Activated CD4-positive, alpha-beta T cell treated with anti-CD3 and anti-CD28 coated beads for 1 hour (primary cell): ENCODE measurements at places on chromosomes 7 and 10.

DNA sequence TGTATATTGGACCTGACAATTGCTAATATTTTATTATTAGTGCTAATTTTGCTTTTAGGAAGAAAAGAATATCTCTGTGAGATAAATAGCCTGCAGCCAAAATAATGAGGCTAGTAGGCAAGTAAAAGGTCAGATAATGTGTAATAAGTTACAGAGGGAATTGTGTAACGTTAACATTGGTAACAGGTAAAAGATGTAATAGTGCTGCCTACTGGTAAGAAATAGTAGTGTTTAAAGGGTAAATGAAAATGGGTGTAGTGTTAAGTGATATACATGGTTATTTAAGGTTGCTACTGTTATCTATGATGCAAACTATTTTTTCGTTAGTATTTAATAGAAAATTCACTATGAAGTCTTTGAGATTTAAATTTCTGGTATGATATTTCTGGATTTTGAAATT is 9.2 kb upstream of the FOXP2 start:
- DNase-seq = no peak

GRCh38 chr7:116162254-116162653 is 48.1 kb upstream of the TES start:
- DNase-seq = no peak

DNA sequence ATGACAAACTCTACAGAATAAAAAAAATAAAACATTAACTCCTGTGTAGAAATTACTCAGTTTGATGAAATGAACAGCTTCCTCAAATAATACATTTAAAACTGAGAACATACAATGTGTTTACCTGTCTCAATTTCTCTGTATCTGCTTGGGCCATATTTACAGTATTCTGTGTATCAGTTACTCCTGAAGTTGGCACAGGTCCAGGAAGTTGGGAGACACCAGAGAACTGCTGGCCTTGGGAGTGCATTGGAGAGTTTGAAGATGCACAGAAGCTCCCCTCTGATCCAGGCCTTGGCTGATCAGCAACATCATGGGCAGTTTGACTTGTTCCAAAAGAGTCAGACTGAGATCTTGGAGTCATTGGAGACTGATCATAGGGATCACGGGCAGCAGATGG is 155.1 kb downstream of the GALNT11 start:
- no peak for DNase-seq

DNA sequence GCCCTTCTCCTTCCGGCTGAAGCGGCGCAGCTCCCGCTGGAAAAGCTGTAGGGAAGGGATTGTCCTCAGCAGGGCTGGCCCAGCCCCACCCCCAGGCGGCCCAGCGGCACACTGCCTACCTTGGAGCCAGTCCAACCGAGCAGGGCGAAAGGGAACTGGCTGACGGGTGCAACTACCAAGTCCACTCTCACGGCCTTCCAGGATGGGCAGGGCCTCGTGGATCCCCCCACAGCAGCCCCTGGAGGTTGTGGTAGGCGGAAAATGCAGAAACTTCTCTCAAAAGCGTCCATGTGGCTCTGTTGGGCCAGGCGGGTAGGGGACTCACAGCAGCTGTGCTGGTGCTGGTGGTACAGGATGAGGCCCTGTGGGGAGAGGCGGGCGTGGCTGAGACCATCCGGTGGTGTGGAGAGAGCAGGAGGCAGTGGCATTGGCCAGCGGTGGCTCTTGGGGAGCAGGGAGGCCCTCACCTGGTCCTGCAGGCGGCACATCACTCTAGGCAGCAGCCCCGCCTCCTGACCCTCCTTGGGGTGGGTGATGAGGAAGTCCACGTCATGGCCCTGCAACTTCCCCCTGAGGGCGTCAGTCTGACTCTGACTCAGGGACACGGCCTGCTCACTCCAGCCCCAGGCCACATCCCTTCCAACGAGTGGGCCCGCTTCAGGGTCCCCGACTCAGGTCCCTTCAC is 8.4 kb upstream of the PGAM2 start:
- DNase-seq = no peak

- no peak for DNase-seq
Observed at GRCh38 chr10:129964611-129965424, 744 bp upstream of the EBF3 start.

DNA sequence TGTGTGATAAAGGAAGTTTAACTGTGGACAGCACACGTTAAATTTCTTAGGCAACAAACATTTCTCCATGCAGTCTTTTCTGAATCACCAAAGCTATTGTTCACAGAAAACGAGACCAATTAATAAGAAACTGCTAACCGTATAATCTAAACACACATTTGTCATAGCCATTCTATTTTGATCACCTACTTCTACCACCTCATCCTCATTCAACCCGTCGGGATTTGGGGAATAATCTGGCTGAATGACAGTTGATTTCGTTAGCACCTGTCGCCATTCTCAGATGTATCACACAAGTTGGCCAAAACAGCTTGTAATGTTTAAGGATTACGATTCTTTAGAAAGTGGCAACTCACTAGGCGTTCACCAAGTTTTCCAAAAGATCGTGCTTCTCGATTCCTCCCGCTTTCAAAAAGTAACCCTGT is 1.2 kb downstream of the EZH2 start:
- DNase-seq = no peak

DNA sequence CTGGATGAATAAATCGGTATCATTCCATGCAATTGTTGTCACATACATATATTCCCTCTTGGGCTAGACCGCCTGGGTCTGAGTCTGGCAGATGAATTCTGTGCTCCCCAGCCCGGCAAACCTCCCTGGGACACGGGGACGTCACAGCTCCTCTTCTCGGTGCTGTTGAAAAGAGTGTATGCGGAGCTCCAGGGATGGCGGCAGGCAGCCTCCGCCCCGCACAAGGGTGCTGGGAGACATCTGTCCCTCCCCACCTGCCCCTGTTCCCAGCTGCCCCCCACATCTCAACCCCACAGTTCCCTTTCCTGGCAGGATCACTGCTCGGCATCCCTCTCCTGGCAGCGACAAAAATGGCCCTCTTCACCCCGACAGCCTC is 32.1 kb downstream of the PRKAG2 start:
- DNase-seq = no peak

DNA sequence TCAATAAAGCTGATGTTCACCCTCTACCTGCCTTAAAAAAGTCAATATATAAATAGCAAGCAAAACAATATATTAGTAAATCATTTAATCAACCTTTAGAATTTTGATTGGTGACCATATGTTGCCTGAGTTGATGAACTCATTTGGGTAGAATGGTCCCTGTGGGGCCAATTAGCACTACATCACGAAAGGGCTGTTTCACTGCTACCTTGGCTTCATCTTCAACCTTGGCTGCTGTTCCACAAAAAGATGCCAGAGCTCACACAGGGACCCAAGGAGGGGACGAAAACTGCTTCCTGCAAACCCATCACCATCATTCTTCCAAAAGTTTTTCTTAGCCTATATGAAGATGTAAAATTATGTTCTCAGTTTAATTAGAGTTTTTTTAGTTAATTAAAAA is 35.4 kb upstream of the HBP1 start:
- DNase-seq = no peak

- no peak for DNase-seq
Observed at GRCh38 chr10:128537834-128538330, 411.7 kb upstream of the MKI67 start.

- DNase-seq = no peak
Observed at GRCh38 chr10:64859911-64860310, 1338.7 kb downstream of the REEP3 start.

DNA sequence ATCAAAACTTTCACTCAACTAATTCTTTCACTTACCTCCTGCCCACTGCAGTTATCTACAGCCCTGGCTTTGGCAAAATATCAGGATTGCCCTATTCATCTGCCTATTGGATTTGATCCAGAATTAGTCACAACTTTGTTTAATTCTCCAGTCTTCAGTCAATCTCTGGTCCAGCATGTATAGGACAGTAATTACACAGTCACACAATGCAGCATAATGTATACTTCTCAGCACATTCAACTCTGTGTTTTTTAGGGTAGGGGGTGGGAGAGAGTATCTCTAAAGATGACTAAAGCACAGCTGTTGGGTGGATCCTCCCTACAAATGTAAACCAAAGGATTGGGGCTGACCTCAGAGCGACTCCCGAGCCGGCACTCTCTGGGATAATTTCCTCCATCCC is 17.7 kb upstream of the NRP1 start:
- no peak for DNase-seq

- DNase-seq = no peak
Observed at GRCh38 chr10:103854686-103855391, 537 bp downstream of the SH3PXD2A start.

GRCh38 chr10:27716521-27716920 is 29.1 kb downstream of the MKX start:
- no peak for DNase-seq

- no peak for DNase-seq
Observed at GRCh38 chr10:78948621-78949030, 120.1 kb upstream of the ZMIZ1 start.

DNA sequence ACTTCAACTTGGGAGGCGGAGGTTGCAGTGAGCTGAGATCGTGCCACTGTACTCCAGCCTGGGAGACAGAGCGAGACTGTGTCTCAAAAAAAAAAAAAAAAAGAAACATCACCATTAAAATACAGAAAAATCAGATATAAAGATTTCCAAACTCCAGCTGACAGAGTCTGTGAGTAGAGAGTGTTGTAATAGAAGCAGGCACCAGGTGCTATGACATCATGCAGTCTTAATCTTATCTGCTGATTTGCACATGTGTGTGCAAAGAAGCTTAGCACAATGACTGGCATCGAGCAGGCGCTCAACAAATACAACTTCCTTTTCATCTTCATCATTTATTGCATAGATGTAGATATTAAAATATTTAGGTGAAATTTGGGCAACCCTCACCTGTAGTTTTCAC is 92.2 kb downstream of the PRKCQ start:
- DNase-seq = no peak

DNA sequence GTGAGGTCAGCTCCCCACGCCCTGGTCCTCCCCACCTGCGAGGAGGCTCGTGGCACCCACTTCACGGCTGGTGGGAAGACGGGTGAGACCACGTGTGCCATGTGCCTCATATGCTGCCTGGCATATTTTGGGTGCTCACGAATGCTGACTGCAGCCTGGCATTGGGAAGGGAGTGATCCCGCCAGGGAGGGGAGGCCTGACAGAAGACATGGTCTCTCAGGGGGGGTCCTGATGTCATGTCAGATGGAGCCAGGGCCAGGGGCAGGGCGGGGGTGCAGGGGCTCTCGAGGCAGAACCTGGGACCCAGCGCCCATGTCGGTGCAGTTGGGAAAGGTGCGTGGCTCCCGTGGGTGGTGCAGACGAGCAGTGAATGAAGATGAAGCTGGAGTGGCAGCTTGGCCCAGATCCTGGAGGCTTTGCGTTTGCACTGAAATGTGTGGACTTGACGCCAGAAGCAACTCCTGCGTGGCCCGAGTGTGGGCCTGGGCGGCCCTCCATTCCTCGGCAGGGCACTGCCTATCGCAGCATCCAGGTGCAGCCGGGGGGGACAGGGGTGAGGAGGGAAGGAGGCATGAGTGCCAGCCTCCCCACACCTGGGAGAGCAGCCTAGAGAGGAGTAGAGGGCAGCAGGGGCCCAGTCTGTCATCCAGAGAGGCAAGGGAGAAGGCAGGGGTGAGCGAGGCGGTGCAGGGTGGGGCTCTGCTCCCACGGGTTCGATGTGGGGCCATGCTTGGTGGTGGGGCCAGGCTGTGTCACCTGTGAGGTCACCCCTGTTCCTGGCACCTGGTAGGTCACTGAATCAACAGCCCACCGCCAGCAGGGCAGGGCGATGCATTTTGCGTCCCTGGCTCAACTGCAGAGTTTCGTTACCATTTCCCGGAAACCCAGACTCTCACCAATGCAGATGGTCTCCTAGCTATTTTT is 385.6 kb downstream of the DNAJB6 start:
- DNase-seq = no peak

DNA sequence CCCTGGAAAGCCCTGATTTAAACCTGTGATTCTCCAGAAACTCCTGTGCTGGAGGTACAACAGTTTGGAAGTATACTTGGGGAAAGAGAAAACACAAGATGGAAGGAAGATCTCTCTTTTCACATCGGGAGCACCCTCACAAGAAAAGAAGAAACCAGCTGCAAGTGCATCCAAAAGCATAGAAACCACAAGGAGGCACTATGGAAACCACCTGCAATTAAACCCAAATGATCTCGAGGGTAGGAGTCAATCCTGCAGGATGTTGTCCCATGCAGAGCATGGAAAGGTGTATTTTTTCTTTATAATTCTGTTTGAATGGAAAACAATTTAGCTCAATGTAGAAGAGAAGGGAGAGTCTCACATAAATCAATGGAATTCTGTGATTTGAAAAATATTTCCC is 210.5 kb downstream of the TWIST1 start:
- no peak for DNase-seq

GRCh38 chr7:12210179-12211053 is 678 bp upstream of the TMEM106B start:
- DNase-seq = no peak

DNA sequence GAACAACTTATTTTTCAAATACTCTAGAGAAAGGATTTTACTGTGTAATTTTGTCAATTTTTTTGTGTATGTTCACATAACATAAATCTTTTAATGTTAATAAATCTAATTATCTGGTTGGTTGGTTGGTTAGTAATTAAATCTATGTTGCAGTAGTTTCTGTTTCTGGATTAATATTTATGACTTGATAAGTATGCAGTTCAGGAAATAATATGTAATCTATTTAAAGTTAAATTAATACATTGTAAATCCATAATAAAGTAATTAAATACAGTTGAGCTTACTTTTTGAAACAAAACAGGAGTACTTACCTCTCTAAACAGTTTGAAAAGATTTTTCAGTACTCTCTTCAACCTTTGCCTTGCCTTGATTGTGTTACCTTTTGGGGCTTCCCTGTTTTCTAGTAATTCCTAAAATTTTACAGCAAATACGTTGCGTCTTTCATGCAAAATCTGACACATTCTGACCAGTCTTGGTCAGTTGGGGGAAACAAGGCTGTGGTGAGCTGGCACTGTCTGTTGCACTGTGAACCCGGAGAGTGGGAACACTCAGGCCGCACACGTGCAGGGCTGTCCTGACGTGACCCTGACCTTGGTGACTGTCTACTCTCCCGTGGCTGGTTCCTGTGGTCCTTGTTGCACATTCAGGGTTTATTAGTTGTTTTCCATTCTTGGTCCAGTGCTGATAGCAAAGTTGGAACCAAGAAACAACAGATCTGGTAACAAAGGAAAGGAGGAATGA is 45.6 kb upstream of the FGL2 start:
- DNase-seq = no peak

GRCh38 chr7:64266341-64266919 is 38.2 kb downstream of the ZNF679 start:
- DNase-seq = no peak

DNA sequence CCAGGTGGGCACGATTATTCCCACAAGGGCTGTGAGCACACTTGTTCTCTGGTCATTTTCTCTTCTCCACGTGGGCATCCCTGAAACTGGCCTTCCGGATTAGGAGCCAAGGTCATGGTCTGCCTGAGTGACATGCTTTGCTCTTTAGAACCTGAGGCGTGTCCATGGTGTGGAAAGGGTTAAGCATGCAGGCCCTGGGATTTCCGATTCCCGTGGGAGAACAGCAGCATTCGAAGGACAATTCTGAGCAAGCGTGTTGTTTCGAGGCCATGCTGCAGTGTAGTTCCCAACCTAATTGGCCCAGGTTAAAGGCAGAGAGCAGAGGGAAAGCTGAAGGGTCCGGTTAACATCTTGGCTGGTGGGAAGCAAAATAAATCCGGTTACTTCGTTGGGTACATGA is 245.9 kb downstream of the SKAP2 start:
- DNase-seq = no peak

GRCh38 chr7:87984088-87984487 is 50.0 kb downstream of the ADAM22 start:
- no peak for DNase-seq
